ENCODE measurements at places on chromosomes 4 and X.

GRCh38 chrX:98480606-98481005, 1596.9 kb downstream of the RPA4 start:
- no peak for DNase-seq

- DNase-seq, result no peak
Measured at GRCh38 chrX:122934131-122934530, 249.9 kb upstream of the GRIA3 start.

DNA sequence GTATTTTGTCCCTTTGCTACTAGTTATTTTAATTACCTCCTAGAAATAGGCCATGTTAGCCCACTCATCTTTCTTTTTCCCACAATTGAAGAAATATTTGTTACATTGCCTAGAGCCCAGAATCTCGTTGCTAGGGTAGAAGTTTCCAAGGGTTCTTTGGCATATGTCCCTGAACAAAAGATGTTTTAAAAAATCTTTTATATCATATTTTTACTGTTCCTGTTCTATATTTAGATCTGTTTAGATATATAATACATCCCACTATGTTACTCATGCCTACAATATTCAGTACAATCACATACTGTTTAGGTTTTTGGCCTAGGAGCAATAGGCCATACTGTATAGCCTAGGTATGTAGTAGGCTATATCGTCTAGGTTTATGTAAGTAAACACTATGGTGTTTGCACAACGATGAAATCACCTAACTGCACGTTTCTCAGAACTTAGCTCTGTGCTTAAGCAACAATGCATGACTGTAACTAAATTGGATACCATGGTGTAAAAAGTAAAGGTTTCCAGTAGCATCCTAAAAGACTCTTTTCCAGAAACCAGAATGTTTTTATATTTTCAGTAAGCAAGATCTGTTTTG, 236.0 kb upstream of the SLIT2 start:
- no peak for DNase-seq

DNA sequence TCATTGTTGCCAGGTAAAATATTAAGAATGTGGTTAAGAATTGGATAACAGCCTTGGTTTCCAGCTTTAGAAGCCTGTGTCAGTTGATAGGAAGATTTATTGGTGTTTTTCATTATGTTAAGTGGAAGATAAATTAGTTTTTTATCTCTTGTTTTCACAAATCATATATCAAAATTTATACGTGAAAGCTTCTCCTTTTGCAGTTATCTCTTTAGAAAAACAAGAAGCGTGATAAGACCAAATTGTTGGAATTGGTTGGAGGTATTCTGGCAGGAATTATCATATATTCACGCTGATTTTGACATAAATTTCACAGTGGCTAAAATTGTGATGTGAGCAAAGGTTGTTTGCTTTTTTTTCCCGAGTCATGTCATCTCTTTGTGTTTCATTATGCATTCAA, 90.6 kb downstream of the FRMPD4 start:
- no peak for DNase-seq

- no peak for DNase-seq
Measured at GRCh38 chr4:118849867-118850487, 14.1 kb upstream of the SEC24D start.

DNA sequence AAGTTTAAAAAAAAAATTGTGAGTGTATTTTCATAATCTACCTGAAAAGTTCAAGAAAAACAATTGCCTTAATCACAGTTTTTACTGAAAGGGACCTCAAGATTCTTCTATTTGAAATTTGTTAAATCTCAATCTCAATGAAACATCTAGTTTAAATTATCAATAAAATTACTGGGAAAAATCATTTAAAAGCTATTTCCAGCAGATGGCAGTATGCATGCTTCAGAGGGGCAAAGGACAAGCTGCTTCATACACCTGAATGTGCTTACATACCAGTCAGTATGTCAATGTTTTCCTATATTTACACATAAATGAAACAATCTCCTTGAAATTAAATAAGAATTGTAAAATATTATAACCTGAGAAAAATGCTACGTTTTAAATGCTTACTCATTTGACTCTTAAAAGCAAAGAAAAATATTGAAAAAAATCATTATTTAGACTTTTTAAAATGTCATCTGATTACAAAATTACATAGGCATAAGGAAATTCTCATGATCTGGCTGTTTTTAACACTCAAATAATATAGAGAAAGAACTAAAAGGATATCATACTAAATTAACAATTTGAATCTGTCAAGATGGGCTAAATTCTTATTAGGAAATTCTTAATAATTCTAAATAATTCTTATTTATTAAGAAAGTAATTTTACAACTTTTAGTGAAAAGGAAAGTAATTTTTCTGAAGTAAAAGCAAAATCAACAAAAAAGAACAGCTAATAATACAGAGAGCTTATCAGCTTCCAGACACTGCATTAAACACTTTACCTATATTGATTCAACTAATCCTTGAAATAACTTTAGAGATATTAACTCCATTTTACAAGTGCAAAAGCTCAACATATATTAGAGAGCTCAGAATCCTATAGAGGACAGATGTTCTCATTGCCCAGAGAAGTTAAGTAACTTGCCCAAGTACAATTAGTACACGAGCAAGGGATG, 242.1 kb downstream of the ADAMTS3 start:
- DNase-seq, result no peak

GRCh38 chr4:83108101-83108861, 6.2 kb downstream of the PLAC8 start:
- DNase-seq, result no peak

- DNase-seq, result no peak
Measured at GRCh38 chr4:7207628-7208231, 15.4 kb downstream of the SORCS2 start.

DNA sequence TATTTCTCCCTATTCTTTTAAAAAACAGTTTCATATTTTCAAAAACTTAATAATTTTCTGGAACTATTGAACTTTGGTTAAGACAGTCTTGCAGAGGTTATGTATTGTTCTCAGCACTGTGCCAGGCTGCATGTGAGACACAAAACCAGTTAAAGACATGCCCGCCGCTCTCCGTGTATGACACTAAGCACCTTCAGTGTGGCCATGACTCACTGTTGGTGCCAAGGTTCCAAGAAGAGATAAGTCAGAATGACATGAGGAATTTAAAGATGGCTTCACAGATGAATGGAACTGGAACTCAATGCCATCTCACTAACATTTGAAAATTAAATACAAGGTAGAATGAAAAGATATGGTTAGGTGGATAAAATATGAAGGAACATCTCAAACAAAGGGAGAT, 525.5 kb upstream of the ZFP42 start:
- no peak for DNase-seq
